ENCODE measurements at places on chromosomes 6 and 20. TPM values are rescaled to one million over a fixed set of nuclear protein-coding genes. Genes with fewer than 3 reads are reported as not detected.

- DNase-seq, result no peak
Observed at GRCh38 chr6:118710616-118711015, 59.2 kb upstream of the CEP85L start.

DNA sequence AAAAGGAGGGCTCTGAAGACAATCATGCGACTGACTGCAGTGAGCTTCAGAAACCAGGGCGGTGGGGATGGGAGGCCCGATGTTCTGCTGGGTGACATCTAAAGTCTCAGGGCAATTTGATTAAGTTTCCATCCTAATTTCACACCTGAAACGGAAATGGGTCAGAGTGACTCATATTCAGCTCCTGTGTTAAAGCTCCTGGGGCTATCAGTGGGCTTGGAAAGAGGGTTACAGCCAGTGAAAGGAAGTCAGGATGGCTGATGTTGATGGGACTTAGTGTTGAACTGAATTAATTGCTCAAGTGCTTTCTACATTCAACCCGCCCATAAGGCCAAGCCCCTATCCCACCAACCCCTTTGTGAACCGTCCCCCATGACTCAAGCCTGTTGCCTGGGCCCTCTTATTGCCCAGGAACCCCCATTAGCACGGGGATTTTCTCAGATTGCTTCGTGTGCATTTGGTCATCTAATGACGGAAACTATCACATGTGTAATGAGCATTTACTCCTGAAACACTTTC, 47.1 kb upstream of the TBC1D7 start:
- DNase-seq, result no peak

GRCh38 chr20:16446991-16447390, 126.3 kb downstream of the KIF16B start:
- DNase-seq, result no peak

DNA sequence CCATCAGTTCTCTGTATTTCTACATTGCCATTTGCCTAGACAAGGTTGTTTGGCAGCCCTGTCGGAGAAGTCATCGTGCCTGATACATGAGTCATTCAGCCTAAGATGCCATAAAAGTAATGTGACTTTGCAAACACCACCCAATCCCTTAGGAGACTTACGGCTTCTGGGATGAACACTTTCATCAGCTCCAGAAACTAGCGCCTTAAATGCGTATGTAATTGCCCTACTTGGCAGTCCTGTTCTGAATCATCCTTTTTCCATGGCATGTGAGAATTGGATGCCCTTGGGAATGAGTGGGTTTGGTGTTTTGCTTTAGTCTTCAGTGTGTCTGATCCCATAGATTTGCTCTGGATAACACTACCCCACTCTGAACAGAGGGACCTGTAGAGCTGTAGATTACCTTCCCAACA, 158.5 kb downstream of the SASH1 start:
- DNase-seq, result no peak

Gene RIPPLY2
- polyA plus RNA-seq, result 0.33 TPM

DNA sequence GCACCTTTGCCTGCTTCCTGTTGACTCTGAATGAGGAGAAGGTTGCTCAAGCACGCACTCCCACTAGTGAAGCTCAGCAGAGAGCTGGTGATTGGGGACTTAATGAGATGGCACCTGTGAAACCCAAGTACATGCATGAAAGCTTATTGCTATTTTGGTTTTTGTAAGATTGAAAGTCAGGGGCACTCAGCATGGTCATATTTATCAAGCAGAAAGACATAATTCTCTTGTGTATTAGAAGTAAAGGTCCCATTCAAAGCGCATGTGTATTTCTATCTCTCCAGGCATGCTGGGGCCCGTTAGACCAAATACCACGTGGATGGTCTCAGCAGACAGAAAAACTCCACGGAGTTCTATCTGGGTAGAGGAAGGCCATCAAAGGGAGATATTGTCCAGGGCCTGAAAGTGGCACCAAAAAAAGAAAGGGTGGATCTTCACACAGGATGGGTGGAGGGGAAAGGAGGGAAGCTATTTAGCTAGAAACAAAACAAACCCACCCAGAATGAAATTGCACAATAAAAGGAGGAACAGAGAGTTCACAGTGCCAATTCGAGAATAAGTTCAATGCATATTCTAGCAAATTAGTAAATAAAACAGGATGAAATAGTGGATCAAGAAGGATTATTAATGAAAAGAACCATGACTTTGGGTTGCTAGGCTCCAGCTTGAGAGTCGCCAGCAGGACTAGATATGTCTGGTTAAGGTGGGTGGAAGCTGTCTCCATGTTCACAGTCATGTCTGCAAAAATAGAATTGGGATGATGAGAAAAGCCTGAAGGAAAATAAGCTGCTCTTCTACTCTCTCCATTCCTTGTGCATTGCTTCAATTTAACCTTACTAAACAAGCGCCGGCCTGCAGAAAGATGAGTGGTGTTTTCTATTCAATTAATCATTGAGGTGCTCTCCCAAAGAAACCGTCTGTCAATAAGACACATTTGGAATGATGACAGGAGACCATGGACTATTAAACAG, 224.9 kb upstream of the DTNBP1 start:
- DNase-seq, result no peak

Gene SYNE1
- polyA plus RNA-seq, result 38.7 TPM

DNA sequence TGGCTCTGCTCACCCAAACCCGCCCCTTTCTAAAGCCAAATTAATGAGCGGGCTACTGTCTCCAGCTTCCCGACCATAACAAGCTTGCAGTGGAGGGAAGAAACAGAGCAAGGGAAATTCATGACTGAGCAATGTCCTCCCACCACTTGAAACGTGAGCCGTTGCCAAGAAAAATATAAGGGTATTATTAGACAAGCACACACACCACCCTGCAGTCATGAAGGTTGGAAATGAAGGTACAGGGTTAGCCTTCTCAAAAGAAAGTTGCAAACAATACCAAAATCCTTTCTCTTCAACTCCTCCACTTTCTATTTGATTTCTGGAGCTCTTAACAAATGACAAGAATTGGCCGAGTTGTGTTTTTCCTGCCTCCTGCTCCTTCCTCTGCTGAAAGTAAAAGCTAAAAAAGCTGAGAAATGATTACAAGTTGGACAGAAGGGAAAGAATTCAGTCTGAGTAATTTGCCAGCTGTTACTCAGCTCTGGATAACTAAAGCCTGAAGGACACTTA, 151.1 kb upstream of the B3GAT2 start:
- no peak for DNase-seq

- DNase-seq, result no peak
Observed at GRCh38 chr6:101686653-101687052, 293.1 kb downstream of the GRIK2 start.

GRCh38 chr6:139490482-139490881, 116.0 kb upstream of the CITED2 start:
- DNase-seq, result no peak

GRCh38 chr6:45462190-45463134, 84.7 kb upstream of the SUPT3H start:
- DNase-seq, result no peak

GRCh38 chr6:167933847-167934246, 63.6 kb upstream of the KIF25 start:
- DNase-seq, result no peak

DNA sequence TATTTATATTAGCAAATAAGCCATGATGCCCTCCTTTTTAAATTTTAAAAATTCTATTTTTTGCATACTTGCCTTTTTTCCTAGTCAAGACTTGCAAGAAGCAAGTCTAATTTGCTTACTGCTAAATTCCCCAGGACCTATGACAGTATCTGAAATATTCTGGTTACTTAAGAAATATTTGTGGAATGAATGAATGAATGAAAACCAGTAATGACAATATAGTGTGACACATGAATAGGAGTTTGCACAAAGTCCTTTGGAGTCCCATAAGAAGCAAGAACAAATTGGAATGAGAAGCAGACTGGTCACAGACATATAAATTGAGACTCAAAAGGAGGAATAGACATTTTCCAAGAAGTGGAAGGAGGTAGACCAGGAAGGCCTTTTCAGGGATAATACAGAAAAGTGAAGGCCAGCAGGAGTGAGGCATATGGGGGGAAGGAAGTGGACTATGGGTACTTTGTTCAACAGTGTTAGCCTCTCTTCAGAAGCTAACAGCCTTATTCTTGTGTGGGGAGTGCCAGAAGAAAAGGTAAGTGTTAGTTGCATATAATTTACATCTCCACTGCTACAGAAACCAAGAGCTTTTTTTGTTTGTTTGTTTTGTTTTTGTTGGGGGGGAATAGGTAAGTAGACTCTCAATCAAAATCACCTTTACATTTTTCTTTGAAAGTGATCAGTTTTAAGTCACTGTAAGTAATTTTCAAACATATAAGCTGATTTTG, 93.6 kb upstream of the FAM184A start:
- no peak for DNase-seq

DNA sequence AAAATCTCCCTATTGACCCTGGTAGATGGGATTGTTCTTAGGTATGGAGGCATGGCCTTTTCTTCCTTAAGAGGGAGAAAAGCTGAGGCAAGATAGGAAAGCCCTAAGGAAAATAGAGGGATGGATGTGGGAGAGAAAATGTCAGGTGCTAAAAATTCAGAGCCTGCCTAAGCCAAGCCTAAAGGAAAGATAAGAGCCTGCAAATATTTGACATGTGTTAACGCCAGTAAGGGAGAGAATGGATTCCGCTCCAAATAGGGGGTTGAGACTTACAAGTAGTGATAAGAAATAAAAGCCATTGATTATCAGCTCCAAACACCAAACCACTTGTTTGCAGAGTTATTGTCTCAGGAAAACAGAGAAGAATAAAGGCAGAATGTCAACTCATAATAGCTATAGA, 533.6 kb downstream of the PTPRT start:
- DNase-seq, result no peak

DNA sequence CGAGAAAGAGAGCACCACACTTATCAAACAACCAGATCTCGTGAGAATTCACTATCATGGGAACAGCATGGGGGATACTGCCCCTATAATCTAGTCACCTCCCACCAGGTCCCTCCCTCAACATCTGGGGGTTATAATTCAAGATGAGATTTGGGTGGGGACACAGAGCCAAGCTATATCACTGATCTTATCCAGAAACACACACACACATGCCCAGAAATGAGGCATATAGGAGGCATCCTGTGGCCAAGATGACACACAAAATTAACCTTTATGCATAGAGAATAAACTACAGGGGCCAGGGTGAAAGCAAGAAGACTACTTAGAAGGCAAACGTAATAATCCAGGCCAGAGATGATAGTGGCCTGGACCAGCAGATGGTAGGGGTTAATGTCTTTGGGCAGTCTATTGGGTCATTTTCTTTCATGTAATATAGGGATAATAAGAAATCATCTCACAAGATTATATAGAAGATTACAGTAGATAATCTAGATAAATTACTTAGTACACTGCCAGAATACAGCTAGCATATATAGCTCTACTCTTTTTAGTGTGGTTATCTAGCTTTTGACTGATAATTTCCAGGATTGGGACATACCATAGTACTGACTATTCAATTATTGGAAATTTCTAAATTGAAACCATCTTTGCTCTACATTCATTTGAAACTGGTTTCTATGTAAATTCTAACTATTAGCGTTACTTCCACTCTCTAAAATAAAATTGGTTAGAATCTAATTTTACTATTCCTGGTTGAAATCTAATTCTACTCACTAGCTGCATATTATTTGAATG, 20.0 kb downstream of the RNF144B start:
- no peak for DNase-seq

Gene MATN4
- polyA plus RNA-seq, result 0.16 TPM

GRCh38 chr20:4064144-4064909, 49.0 kb upstream of the RNF24 start:
- DNase-seq, result peak; percentile 68

GRCh38 chr6:116094041-116094440, 6.6 kb upstream of the NT5DC1 start:
- no peak for DNase-seq

Gene RTN4IP1
- polyA plus RNA-seq, result 4.9 TPM

- DNase-seq, result no peak
Observed at GRCh38 chr6:157017861-157018260, 240.7 kb downstream of the ARID1B start.

Gene OLIG3
- not detected for polyA plus RNA-seq

Gene NR2E1
- polyA plus RNA-seq, result not detected

Gene GABRR2
- 0.18 TPM for polyA plus RNA-seq

- DNase-seq, result no peak
Observed at GRCh38 chr6:15996030-15996429, 132.9 kb upstream of the MYLIP start.

DNA sequence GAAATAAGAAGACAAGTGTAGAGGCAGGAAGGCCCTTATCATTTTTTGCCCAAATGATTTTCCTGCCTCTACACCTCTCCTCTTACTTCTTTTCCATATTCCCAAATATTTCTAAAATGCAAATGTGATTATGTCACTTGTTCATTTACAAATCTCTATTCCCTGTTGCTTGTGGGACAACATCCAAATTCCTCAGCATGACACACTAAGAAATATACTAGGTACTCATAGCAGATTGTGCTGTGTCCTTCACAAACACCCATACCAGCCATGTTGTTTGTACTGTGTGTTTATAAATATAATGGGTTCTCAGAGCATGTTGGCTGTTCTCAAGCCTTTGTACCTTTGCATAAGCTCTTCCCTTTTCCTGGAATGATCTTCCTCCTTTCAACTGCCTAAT, 17.7 kb upstream of the FYN start:
- DNase-seq, result no peak

DNA sequence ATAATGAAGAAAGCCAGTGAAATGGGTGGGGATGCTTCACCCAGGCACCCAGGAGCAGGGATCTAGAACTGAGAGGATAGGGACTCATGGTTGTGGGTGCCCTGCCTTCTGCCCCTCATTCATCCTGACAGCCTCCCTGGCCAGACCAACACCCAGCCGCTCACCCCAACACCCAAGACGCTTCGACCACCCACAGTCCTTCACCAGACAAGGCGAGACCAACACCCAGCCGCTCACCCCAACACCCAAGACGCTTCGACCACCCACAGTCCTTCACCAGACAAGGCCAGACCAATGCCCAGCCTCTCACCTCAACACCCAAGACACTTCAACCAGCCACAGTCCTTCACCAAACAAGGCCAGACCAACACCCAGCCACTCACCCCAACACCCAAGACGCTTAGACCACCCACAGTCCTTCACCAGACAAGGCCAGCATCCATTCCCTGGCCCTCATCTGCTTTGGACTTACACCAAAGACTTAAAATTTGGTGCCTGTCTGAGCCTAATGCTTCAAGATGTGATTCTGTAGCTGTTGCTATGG, 131.5 kb downstream of the ANKRD60 start:
- DNase-seq, result no peak

- DNase-seq, result peak; percentile 28
Observed at GRCh38 chr6:152993431-152993830, 9.1 kb downstream of the MTRF1L start.

Gene CD164
- 83.4 TPM for polyA plus RNA-seq

DNA sequence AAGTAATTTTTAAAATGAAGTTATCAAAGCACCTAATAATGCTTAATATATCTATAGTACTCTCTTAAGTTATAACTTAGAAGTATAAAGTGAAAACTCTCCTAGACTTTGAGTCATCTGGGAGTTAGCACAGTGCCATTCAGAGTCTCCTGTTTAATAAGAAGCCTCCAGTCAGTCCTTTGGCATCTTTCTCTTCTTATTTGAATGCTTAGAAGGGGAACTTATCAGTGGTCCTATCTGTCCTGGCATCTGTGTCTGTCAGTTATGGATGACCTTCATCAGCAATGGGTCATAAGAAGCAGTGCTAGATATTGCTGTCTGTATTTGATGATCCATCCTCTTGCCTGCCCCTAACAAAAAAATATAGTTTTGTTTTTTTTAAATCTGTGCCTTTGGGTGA, 15.2 kb downstream of the TMEM200A start:
- DNase-seq, result no peak

- DNase-seq, result peak; percentile 44
Observed at GRCh38 chr6:104702126-104702841, 157.4 kb downstream of the HACE1 start.

Gene RAMACL
- polyA plus RNA-seq, result 0.10 TPM

GRCh38 chr20:33415948-33416347, 14.6 kb upstream of the CDK5RAP1 start:
- peak; percentile 66 for DNase-seq

- peak; percentile 71 for DNase-seq
Observed at GRCh38 chr20:64168381-64169090, 4.3 kb downstream of the MYT1 start.

Gene NCOA7
- polyA plus RNA-seq, result 19.6 TPM

All from SK-N-SH (cell line).